ENCODE measurements at places on chromosomes 7 and 10.

DNA sequence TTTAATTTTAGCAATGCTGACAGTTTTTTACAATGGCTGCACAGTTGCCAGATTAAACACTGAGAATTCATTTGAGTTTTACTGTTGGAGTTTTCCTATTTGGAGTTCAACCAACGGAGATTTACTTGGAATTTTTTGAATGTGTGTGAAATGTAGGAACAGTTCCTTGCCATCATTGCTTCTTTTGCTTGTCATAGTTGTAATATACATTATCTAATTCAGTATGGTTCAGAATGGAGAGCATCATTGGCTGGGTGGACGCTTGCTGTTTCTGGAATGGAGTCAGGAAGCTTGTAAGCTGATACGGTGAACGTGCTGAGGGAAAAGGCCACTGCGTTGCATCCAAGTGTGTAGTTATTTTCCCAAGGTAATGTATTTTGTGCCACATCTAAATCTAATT lies 404.3 kb upstream of the KLF6 start:
- DNase-seq, result no peak

GRCh38 chr7:122965306-122965705 lies 30.2 kb downstream of the TAS2R16 start:
- DNase-seq, result no peak

DNA sequence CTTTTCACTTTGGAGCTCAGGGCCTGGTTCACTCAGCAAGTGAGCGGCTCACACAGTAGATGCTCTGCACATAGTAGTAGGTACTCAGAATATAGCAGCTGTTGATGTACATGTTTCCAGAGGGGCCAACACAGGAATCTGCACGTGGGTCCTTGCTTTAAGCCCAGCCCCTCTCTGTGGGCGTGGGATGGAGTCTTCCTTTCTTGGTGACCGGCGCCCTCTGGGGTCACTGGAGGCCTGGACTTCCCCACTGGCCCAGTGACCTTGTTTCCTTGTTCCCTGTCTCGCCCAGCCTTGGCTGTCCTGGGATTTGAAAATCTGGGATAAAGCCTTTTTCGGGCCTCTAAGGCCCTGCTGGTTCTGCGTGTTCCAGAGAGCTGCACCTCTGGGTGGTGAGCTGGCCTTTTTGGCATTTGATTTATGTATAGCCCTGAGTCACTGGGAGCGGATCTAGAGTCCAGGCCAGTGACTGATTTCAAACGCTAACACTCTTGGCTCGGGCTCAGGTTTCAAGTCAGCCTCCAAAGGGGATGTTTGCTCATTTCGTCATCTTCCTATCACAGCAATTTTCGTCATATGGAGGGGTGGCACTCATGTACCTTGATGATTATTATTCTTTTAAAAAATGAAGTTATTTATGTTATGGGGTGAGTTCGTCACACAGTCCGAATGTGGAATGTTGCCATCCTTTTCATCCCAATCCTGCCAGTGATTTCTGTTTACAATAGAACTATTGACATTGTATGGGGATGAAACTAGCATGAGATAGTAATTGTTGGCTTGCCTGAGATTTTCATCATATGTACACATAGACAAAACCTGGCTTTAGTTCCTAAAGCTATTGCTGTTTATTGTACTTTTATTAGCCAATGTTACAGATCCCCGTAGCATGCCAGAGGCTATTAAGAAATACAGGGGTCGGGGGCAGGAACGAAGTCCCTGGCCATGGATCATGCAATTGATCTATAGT lies 65.5 kb downstream of the CUX1 start:
- DNase-seq, result peak; percentile 98

- no peak for DNase-seq
Measured at GRCh38 chr7:76425156-76425555, 406 bp downstream of the ZP3 start.

DNA sequence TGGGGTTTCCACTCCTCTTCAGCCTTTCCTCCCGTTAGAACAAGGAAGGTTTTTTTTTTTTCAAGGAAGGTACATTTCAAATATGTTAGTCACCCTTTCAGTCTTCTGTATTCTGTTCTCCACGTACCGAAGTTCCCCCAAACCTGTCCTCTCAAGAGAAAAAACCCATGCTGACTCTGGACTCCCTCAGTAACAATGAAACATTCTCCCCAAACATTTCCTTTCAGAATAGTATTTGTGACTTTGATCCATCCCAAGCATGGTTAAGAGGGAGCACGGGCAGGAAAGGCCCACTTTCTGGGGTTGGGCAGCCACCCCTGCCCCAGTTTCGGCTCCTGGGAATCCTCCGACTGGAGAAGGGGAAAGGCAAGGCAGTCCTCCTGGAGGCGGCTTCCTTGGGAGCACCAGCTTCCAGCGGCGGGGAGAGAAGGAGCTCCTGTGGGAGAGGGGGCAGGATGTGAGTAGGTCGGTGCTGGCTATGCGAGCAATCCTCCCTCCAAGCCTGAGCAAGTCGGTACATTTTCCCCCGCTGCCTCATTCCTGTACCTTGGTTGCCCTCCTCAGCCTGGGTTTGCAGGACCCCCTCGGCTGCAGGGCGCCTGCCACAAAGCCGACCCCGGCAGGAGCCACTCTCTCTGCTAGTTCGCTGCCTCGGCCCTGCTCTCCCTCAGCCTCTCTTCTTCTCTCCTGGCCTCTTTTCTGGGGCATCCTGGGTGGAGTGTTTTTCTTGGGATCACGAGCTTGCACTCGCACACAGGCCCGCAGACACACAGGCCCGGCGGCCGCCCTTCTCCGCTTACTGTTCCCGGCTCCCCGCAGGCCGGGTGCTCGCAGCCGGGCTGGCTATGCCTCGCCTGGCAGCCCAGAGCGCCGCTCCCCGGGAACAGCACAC lies 2.1 kb upstream of the HOXA1 start:
- peak; percentile 57 for DNase-seq
